Fibroblast of gingiva (primary cell): ENCODE measurements at places on chromosomes 1 and 21.

DNA sequence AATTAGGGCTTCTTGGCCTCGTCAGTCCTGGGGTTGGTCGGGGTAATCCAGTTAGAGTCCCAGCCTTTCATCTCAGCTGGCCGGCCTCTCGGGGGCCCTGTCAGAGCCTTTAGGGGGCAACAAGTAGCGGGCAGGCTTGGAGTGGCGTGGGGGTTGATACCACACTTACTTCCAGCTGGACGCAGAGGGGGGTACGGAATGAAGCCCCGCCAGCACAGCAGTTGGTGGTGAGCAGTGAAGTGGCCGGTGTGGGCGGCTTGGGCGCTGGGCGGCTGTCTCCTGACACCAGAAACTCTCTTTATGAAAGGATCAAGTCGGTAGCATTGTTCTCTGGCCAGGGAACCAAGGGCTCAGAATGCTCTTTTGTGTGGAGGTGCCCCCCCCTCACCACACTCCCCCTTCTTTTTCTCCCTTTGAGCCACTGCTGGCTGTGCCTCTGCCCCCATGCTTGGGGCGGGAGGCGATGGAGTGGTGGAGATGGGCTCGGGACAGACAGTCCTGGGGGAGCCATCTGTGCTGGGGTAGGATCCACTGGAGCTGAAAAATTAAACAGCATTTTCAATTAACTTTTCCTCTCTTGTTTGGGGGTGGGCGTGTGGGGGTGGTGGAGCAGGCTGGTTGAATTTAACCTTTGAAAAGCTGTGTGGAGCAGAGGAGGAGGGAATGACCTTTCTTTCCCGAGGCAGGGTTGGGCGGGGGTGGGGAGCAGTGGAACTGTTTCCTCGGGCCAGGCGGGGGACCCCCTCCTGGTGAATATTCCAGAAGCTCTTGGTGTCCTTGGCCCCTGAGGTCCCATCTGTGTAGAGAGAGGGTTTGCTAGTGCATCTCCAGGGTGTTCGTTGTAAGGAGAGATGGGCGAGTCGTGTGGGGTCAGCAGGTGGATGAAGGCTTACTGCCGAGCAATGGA, 102.7 kb downstream of the RNF220 start:
- no peak for DNase-seq

GRCh38 chr1:89035080-89035479, 12.4 kb upstream of the GBP3 start:
- DNase-seq, result no peak

DNA sequence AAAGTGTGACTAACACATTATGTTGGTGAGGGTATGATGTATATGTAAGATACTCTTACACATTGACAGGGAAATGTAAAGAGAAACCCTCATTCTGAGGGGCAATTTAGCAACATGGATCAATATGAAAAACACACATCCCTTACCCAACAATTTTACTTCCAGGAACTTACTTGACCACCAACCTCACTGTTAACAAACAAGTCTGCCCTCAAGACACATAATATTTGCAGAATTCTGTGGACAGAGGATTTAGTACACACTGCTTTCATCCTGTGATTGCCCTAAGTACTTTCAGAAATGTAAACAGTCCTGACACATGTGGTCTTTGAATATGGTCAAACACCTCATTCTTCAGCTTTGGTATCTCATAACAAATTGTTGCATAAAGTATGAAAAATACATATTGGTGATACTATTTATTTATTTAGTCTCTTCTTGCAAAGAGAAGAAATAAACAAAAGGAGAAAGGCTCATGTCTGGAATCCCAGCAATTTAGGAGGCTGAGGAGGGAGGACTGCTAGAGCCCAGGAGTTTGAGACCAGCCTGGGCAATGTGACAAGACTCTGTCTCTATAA, 6.9 kb downstream of the USP48 start:
- DNase-seq, result peak; percentile 89

GRCh38 chr21:34825948-34826548, 157.3 kb downstream of the CLIC6 start:
- no peak for DNase-seq

GRCh38 chr1:79790950-79791349, 784.4 kb upstream of the ADGRL4 start:
- peak; percentile 4 for DNase-seq

DNA sequence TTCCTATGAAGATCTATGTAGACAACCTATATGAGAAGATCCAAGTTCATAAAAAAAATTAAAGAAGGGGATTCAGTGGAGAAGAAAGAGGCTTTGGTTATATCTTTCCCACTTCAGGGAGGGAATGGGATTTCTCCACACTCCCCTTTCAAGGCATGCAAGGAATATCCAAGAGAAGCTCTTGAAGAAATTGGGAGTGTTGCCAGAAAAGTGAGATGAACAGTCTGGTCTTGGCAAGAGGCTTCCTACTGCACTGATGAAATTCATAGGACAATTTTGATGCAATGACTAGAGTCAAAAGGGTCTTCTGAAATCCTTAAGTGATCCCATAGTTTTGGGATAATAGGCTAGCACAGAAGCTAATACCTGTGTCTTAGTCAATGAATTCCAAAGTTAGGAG, 153.0 kb downstream of the KCTD3 start:
- DNase-seq, result no peak

- no peak for DNase-seq
Measured at GRCh38 chr1:50976111-50976889, 6.3 kb downstream of the CDKN2C start.

DNA sequence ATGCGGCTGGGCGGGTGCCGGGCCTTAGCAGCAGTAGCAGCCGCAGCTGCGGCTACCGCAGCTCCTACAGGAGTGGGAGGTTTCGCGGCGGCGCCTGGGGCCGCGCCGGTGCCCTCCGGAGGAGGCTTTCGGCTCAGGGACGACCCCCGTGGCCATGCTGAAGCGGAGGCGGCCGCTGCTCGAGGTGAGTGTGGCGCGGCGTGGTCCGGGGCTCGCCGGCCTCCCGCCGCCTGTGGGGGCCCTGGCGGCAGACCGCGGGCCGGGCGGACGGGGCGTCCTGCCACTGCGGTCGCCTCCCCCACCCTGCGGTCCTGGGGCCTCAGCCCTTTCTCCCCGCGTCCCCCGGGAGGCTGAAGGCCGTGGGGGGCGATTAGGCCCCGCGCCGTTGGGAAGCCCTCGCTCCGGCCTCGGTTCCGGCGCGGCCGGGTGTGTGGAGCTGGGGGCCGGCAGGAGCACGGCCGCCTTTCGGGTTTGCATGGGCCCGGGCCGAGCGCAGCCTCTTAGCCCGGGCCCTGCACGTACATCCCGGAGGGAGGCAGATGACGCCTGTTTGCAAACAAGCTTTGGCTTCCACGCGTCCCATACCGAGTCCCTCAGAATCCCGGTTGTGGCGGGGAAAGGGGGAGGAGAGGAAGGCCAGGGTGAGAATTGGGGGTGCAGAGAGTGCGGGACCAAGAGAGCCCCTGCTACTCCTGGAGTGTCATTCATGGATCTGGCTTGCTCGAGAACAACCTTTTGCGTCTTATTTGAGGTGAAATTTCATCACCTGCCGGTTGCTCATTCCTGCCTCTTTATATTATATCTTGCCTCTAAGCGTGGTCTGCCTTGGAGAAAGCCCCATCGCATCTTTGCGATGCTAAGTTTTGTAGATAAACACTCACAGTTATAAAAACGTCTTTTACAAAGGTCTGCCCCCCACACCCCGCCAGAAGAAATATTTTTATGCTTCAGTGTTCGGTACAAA, 613 bp downstream of the ZFYVE9 start:
- peak; percentile 50 for DNase-seq

DNA sequence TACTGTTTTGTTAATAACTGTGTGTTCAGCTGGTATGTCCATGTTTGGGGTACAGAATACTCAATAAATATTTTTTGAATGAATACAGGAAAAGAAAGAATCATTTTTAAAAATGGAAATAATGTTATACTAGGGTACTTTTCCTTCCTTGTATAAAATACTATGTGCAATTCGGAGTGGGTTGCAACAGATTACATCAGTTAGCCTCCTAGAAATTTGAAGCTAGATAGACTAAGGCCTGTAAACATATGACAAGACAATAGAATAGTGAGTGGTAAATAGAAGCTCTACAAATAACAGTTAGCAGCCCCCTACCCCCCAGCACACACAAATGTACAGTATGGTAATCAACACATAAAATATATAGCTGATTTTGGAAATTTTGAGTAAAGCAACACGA, 195.9 kb downstream of the KCNT2 start:
- no peak for DNase-seq

DNA sequence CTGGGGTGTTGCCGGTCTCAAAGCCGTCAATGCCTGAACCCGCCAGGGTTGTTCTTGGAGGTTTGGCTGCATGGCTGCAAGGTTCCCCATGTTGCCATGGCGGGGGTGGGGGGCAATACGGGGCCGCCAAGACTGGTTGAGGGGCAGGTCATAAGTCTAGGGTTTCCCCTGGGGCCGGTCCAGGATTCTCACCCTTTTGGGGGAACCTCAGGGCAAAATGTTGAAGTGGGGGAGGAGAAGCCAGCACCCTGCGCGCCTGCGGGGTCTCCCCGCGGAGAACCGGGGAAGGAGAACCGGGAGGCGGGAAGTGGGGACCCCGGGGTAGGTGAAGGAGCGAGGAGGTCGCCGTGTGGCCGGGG, 401 bp upstream of the ARHGEF10L start:
- no peak for DNase-seq

DNA sequence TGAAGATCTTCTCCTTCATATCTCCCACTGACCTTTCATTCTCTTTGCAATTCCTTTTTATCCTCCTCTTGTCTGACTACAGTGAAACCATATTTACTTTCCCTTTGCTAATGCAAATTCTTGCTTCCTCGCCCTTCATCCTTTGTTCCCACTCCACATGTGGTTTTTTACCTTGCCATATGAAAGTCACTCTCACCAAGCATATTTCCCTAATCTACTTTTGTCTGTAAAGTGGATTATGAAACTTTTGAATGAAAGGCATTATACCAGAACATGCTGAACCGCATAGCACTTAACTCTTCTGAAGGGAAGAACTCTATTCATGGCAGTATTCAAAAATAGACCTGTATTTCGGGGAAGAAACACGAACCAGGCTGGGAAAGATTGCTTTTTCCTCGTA, 8.0 kb upstream of the TMPRSS15 start:
- no peak for DNase-seq

DNA sequence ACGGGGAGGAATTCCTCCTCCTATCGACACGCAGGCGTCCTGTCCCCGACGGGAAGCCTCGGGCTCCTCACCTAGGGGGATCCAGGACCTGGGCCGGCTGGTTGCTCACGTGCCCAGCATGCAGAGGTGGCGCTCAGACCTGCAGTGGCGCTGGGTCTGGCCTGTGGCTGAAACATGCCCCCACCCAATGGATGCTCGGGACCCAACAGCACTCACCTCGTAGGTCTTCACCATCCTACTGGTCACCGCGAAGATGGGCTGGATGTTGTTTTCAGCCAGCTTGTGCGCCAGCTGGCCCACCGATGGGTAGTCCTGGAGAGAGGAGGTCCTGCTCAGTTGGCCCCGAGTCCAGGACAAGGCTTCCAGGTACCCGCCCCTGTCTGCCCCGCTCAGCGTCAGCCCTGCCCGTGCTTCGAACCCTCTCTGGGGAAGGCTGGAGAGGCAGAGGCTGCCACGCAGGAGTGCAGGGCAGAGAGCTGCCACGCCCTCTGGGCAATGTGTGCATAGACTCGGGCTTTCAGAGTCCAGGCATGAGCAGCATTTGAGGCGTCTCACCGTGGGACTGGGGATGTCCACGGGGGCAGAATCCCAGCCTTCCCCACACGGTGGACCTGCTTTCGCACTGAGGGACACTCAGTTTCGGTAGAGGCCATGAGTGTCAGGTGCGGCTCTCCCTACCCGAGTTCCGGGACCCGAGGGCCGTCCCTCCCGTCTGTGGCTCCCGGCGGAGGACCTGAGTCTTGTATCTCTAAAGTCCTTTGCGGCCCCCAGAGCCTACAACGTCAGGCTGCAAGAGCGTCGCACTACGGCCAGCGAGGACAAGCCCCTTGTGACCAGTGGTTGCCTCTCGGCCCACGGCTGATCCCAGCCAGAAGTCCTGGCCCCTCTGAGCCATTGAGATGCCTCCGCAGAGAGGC, 21.6 kb downstream of the ITGB2 start:
- no peak for DNase-seq

DNA sequence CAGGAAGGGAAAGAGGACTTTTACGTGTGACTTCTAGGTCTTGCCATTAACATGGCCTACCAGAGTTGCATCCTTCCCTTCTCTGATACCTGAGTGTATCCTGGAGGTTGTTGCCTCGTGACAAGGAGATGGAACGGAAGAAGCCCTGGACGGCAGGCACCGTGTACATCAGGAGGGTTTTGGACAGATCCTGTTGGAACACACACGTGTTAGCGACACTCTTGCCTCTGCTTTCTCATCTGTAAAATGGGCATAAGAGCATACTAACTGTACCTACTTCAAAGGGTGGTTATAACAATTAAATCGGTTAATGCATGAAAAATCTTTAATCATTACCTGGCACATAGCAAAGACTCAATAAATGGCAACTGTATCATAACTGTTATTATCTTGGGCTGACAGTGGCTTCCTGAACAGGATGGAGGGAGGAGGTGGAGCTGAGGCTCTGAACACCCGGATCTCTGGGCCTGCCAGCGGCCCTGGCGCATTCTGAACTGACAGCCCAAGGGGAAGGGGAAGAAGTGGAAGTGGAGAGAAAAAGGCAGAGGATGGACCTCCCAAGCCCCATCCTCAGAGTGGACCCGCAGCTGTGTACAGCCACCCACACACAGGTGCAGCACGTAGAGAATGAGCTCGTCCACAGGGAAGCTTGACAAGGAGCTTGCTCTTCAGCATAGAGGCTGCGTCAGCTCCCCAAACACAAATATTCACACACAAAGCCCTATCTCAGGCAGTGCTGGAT, 30.2 kb upstream of the EXOSC10 start:
- DNase-seq, result no peak
